ENCODE measurements at places on chromosomes 2 and 18.

GRCh38 chr2:242056026-242056425 is 186.5 kb downstream of the RTP5 start:
- no peak for DNase-seq

DNA sequence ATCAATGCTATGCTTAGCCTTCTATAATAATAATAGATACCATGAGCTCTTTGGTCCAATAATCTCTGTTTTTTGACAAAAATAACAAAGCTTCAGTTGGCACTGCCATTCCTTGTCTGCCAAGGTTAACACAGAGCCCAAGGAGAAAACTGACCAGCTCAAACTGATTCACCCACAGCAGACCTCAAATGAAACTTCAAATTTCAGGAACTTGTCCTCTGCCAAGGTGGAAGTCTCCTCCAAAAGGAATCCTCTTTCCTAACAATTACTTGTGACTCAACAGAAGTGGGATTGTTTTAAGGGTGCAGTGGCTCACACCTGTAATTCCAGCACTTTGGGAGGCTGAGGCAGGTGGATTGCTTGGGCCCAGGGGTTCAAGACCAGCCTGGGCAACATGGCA is 12.1 kb downstream of the AAK1 start:
- no peak for DNase-seq

DNA sequence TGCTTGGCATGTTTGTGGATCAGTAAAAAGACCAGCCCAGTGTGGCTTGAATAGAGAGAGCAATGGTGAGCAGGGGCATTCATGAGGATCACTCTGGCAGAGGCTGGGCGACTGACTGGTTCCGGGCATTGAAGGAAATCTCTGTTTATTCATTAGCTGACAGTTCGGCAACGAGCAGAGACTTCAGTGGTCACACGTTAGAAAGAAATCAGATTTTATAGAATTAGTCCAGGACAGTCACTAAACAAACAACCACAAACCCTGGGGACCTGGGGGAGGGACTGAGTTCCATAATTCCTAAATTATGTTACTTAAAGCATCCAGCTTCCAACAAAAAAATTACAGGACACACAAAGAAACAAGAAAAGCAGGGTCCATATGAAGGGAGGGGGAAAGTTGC is 72.5 kb downstream of the NOL10 start:
- DNase-seq: no peak

DNA sequence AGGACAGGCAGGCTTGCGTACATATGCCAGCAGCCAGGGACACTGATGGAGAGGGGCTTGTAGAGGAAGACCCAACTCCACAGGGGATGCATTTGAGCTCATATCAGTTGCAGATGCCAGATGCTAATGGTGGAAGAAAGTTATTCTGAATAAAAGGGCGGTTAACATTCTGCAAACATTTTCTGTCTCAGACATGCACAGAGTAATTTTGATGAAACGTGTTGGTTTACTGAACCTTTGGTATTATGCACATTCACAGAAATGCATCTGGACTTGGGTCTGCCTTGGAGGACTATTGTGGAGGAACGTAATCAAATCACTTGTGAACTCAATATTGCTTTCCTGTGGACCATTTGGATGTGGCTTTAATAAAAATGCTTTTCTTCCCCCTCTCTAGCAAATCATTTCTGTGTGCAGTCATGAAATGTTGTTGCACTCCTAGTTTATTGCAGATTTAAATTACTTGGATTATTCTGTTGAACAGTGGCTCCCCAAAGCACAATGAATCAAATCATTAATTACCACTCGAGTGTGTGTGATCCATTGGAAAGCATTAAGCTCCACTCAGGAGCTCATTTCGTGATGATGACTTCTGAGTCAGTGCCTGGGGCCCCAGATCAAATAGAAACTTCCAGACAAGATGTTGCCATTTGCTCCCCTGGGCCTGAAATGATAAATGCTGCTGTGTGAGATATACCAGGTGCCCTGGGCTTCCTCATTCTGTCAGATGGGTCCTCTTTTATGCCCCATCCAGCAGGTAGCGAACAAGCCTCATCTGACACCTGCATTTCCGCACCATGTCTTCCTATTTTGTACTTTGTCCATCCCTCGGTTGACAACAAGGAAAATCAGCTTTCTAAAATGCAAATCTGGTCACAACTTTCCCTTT is 697.0 kb upstream of the HS6ST1 start:
- no peak for DNase-seq

DNA sequence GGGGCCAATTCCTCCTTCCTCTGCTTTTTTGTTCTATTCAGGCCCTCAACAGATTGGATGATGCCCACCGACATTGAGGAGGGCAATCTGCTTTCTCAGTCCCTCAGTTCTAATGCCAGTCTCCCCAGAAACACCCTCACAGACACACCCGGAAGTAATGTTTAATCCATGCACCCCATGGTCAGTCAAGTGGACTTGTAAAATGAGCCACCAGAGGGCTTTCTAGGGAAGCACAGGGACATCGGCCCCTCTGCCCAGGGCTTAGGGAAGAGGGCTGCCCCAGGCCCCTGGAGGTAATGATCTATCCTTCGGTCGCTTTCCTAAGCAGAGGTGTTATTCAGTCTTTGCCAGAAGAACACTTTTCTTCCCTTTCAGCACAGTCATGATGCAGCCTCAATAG is 107.4 kb downstream of the PDCL3 start:
- DNase-seq: no peak

DNA sequence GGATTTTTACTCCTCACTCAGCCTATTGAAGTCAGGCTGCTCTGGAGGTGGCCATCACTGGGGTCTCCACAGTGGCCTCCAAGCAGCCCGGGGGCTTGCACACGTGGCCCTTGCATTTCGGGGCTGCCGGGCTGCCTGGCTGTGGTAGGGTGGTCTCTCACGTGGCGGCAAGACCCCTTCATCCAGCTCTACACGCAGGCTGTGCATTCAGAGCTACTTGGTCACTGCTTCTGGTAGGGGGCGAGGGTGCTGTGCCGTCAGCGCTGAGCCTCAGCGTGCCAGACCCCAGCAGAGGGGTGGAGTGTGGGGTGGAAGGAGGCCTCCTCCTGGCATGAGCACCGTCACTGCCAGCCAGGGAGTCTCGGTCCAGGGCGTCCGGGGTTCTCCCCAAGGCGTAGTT is 80.6 kb downstream of the SH3BP4 start:
- DNase-seq: no peak
